Mammary epithelial cell (primary cell): ENCODE measurements at places on chromosomes 2 and 18. TPM values are rescaled to one million over a fixed set of nuclear protein-coding genes. Genes with fewer than 3 reads are reported as not detected.

GRCh38 chr2:64114912-64115277 is 29.3 kb downstream of the PELI1 start:
- no peak for DNase-seq

GRCh38 chr18:69935319-69936190 is 12.1 kb downstream of the CD226 start:
- DNase-seq = peak; percentile 58

DNA sequence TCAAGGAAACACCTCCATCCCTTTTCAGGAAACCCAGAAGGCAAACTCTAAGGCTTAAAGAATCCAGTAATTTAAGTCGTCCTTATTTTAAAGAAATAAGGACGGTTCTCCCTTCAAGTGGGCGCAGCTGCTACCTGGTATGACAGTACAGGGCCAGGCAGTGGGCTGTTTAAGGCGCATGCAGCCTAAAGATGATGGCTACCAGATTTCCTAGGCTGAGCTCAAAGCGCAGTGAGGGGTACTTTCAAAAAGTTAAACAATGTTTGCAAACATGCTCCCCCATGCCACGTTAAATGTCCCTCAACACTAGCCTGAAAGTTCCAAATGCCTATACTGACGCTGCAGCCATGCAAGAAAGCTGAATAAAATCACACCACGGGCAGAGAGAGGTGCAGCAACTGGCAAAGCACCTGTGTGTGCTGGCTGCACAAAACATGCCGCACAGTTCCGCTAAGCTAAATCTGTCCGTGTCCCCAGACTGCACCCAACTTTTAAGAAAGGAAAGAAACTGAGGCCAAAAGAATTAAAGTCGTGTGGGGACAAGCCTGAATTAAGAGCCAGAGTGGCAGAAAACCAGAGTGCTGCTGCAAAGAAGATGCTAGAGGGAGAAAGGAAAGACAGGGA is 583 bp downstream of the HIBCH start:
- peak; percentile 27 for DNase-seq

- peak; percentile 82 for DNase-seq
Observed at GRCh38 chr18:67265464-67266245, 250.9 kb downstream of the DSEL start.

- DNase-seq = no peak
Observed at GRCh38 chr2:8380566-8380965, 301.3 kb upstream of the ID2 start.

GRCh38 chr2:213958086-213958485 is 452.8 kb upstream of the VWC2L start:
- peak; percentile 35 for DNase-seq

GRCh38 chr2:127451981-127452380 is 33.8 kb downstream of the PROC start:
- no peak for DNase-seq

- DNase-seq = no peak
Observed at GRCh38 chr18:69956665-69957620, 9.3 kb upstream of the CD226 start.

GRCh38 chr2:156486147-156486546 is 50.0 kb downstream of the GPD2 start:
- DNase-seq = peak; percentile 13

DNA sequence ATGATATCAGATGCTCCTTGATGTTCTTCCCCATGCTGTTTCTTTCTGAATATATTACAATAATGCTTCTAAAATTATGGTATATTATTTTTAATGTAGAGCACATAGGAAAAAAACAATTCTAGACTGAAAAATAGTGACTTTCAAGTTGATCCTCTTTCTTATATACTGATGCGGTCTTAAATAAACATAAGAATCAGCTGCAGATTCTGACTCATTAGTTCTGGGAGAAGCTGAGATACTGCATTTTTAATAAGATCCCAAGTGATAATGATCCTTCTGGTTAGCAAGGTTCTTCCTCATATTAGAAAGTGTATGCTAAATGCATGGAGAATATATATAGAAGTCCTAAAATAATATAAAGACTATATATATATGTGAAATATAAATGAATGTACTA is 124.9 kb downstream of the XIRP2 start:
- no peak for DNase-seq

DNA sequence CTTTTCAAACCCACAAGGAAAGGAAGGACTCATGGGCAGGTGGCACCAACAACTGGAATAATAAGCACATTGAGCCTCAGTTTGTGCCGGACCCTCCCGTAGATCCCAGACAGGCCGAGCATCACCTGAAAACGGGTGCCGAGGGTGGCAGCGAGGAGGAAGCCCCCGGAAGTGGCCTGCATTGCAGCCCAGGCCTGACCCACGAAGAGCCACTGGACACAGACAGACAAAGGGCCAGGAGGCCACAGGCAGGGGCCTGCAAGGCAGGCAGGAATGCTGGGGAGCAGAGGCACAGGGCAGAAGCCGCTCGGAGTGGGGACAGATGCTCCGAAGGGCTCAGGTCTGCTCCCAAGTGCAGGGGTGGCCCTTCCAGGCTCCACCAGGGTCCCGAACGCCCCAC is 31.7 kb downstream of the MTERF4 start:
- no peak for DNase-seq

DNA sequence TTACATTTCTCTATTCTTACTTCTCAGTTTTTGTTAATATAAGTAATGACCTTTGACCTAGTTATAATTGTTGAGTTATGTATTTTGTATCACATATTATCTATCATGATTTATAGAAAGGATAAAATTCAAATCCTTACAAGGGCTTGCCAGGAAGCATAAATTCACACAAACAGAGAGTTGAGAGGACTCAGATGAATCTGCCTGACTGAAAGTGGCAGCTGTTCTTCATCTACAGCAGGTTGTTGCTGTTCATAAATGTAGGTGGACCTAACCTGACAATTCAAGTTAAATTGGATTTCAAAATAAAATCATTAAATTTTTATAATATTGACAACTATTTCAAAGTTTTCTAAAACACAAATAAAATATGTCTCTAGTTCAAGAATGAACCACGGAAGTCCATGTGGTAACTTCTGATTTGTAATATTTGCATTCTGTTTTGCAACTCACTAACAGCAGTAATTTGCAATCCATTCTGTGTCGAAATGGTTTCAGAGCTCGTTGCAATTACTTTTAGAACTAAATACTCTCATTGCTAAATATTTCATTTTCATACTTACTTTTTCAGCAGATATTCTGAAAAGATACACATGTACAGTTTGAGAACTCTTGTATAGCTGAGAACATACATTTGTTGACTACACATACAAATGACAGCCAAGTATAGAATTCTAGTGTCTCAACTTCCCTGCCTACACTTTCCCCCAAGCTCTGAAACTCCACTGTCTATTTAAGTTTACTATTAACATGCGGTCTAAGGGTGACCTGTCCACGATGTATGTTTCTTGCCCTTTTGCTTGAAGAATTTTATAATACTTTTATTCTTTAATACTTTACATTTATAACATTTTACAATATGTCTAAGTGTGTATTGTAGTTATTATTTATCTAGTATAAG is 25.7 kb downstream of the SCN7A start:
- DNase-seq = no peak

- DNase-seq = no peak
Observed at GRCh38 chr2:10331027-10331701, 28.5 kb downstream of the HPCAL1 start.

DNA sequence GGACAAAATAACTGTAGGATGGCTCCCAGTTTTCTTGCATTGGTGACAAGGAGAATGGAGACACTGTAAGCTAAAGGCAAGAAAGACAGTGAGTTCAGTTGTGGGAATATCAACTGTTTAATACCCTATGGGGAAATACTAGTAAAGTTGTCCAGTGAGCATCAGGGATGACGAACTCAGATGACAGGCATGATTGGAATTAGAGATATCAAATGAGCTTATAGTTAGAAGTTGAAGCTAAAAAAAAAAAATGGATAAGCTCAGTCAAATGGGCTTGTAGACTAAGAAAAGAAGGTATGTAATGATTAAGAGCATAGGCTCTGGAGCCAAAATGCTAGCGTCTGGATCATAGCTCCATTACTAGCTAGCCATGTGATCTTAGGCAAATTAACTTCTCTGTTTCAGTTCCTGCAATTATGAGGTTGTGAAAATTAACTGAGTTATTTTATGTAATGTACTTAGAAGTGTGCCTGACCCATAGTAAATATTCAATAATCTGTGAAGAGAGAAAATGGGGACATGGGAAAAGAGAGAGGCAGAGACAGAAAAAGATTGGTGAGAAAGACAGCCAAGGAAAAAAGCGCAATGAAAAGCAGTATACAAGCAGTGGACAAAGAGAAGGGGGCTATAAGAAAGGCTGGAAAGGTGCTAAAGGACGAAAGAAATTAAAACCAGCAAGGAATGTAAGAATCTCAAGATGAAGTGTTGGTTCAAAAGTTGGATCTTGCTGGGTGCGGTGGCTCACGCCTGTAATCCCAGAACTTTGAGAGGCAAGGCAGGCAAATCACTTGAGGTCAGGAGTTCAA is 95.7 kb upstream of the SLC39A10 start:
- DNase-seq = peak; percentile 92

Gene GALR1
- not detected for total RNA-seq

Gene TFPI
- not detected in 2 replicates for total RNA-seq

Gene DNAJC5G
- total RNA-seq = not detected

Gene UGT1A6
- 5.6 and 6.3 TPM in 2 replicates for total RNA-seq

Gene FNDC4
- total RNA-seq = 29.2 TPM
